ENCODE measurements at places on chromosomes 7 and 10.

DNA sequence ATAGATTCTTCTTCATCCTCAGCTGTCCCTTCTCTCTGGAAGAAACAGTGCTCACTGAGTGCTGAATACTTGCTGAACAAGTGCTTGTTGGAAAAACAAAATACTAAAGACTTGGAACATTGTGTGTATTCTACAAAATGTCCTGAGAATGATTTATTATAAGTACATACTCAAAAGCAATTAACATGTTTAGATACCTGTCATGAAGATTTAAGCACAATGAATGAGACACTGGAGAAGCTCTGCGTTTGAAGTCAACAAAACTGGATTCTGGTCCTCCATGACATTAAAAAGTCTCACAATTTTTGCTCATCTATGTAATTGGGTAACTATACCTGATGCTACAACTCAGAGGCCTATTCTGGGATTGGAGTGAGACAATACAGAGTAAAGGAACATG lies 34.8 kb upstream of the LAMB1 start:
- DNase-seq, result no peak

DNA sequence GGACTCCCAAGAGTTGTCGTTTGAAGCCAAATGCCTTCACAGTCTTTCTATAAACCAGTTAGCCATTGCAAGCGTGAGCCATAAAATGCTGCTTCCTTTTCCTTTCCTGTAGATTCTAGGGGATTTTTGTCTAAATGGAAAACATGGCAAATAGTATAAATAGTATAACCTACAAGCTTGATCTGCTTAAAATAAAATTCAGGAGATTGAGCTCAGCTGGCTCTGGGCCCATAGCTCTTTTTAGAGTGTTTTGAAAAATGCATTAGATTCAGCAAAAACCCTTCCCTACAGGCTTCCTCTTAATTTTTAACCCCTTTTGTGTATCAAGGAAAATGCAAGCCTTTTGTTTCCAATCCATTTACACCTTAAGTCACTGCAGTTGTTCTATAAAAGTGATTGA lies 190.1 kb upstream of the GDF10 start:
- DNase-seq, result no peak

GRCh38 chr7:157772486-157773130 lies 435.8 kb downstream of the DNAJB6 start:
- DNase-seq, result no peak

GRCh38 chr7:116399819-116400218 lies 99.7 kb upstream of the CAV2 start:
- DNase-seq, result no peak

DNA sequence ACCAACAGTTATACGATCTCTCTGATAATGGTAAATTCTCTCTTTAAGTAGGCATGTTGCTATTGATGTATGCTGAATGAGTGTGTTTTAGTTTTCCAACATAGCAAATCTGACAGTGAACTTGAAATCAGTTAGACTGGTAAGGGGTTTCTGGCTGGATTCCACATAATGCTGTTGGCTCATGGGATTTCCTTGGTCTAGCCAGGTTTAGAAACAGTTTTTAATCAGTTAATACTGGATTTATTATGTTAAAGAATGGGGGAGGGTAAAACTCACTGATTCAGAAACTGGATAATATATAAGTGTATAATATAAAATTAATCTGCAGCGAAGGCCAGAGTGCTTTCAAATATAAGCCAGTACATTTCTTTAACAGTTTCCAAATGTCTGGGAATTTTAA lies 55.6 kb downstream of the PCDH15 start:
- DNase-seq, result no peak

- DNase-seq, result no peak
Measured at GRCh38 chr7:11369696-11370095, 396.0 kb downstream of the PHF14 start.

GRCh38 chr7:137276189-137276588 lies 67.3 kb downstream of the PTN start:
- DNase-seq, result no peak

DNA sequence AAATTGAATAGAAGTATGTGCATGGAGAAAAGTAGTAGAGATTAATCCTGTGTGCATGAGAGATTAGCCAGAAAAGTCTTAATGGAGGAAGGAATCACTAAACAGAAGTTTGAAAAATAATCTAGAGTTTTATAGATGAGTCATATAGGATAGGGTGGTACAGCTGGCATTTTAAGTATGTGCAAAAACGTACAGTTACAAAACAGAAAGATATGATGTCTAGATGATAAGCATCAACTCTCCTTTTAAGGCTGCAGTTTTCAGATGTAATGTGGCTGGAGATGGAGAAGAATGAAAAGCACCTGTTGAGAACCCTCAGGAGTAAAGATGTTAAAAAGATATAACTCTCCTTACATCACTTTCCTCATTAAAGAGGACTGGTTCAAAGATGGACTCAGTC lies 271.3 kb downstream of the STK31 start:
- no peak for DNase-seq

DNA sequence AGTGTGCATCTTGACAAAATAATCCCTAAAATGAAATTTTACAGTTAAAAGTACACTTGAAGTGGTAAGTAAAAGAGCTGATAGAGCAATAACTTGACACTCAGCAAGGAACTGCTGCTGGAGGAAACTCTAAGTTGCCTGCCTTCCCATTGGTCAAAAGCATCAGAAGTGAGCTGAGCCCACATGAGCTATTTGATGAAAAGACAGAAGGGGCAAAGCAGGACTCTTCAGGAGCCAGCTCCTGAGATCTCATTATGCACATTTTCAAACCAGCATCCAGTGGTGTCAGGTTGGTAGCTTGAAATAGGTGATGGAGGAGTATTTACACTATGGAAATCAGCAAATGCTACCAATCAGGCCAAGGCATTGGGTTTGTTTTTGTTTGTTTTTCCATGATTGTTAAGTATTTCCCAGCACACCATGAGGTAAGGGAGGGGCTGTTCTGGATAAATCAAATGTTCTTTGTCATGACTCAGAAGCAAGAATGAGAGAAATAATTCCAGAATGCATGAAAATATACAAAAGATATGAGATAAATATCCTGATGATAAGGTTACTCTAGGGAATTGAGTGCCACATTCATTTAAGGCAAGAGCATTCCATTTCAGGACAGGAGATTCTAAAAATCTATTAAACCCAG lies 316.6 kb downstream of the SNX13 start:
- no peak for DNase-seq

GRCh38 chr10:61965703-61966395 lies 64.3 kb downstream of the ARID5B start:
- DNase-seq, result no peak

DNA sequence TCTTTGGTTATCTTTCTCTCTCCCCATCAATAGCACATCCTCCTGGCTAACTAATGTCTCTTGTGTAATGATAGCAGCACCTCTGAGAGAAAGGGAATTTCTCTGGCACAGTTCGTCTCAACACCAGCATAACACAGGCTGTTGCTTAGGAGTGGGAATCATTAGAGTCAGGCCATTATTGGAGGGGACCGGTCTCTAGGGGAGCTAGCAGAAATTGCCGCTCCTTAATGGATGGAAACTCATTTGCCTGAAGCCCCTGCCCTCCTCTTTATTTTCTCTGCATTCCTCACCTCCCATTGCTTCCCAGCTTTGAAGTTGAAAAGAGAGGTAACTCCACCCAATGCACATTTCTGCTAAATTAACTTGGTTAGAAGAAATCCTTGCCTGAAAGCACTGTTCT lies 11.9 kb downstream of the LRRC4 start:
- DNase-seq, result no peak

GRCh38 chr10:11013836-11014235 lies 3.8 kb upstream of the CELF2 start:
- DNase-seq, result no peak

GRCh38 chr10:71970331-71970730 lies 6.1 kb downstream of the CHST3 start:
- no peak for DNase-seq

GRCh38 chr7:129889133-129889844 lies 63.5 kb downstream of the UBE2H start:
- DNase-seq, result no peak

- DNase-seq, result no peak
Measured at GRCh38 chr10:110203500-110204455, 3.6 kb upstream of the MXI1 start.

DNA sequence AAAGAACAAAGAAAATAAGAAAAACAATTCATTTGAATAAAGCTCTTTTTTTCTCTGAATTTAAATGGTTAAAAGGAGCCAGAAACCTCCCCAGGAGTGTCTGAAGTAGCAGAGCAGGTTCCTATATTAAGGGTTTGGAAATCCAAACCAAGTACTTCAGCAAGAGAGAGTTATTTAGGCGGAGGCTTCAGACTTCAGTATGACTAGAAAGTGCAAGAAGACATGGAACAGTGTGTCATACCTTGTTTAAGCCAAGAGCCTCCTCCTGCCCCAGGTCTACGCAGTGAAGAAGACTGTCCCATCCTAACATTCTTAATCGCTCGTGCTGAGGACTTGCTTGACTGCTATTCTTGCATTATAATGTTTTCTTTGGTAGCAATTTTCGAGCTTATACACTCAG lies 51.3 kb downstream of the ODAD2 start:
- DNase-seq, result no peak

- DNase-seq, result no peak
Measured at GRCh38 chr7:92421676-92422435, 25.4 kb upstream of the GATAD1 start.

GRCh38 chr10:92475357-92475868 lies 98.5 kb downstream of the IDE start:
- no peak for DNase-seq

DNA sequence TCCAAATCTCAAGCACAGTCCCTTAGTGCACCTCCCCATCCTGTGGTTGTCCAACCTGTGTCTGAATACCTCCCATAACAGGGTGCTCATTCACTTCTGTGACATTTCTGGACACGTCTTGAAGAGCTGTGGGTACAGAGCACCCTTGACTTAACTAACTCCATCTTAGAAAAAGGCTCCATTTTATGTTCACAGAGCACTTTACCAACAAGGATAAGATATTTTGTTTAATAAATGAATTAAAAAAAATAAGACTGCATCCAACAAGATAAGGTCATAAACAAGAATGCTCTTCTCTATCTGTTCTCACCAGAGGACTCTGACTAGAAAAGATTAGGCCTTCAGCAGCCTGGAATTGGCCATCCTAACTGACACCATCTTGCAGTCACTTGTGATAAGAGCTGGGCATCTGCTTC lies 335.2 kb upstream of the ZNF32 start:
- DNase-seq, result no peak

DNA sequence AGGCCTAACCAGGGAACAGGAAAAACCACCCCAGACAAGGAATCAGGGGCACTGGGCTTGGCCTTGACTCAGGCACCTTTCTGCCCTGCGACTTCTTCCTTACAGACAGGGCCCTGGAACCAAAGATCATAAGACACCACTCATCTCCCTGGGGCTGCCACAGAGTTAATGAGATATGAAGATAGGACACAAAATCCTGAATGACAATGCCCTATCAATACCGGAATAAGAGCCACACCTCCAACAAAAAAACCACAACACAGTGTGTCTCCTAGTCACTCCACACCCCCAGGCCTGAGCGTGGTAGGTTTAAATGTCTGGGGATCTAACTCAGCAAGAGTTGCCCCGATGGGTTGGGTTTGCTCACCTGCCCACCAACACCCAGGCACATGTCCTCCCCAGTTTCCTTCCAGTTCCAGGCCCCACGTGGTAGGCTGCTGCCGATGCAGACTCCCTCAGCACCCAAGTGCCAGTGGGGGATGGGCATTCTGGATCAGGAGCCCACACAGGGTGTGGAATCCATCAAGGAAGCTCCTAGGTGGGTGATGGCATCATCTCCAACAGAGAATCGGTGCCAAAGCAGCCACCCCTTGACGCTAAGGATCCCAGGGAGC lies 3.9 kb downstream of the DLG5 start:
- DNase-seq, result no peak

- DNase-seq, result peak; percentile 59
Measured at GRCh38 chr10:14601872-14602725, 172.6 kb downstream of the FAM107B start.

- DNase-seq, result peak; percentile 7
Measured at GRCh38 chr10:112115781-112116385, 67.7 kb downstream of the GPAM start.

- no peak for DNase-seq
Measured at GRCh38 chr7:80372415-80372814, 139.4 kb downstream of the GNAT3 start.

Measured in stimulated activated CD4-positive, alpha-beta T cell treated with anti-CD3 and anti-CD28 coated beads, Interleukin-4, amount 100 ng/mL, for 4 hours (primary cell).